ENCODE measurements at places on chromosomes 13 and 19. TPM values are rescaled to one million over a fixed set of nuclear protein-coding genes. Genes with fewer than 3 reads are reported as not detected.
A peak's percentile ranks its signal among the peaks of the same experiment; 100 is the strongest.

DNA sequence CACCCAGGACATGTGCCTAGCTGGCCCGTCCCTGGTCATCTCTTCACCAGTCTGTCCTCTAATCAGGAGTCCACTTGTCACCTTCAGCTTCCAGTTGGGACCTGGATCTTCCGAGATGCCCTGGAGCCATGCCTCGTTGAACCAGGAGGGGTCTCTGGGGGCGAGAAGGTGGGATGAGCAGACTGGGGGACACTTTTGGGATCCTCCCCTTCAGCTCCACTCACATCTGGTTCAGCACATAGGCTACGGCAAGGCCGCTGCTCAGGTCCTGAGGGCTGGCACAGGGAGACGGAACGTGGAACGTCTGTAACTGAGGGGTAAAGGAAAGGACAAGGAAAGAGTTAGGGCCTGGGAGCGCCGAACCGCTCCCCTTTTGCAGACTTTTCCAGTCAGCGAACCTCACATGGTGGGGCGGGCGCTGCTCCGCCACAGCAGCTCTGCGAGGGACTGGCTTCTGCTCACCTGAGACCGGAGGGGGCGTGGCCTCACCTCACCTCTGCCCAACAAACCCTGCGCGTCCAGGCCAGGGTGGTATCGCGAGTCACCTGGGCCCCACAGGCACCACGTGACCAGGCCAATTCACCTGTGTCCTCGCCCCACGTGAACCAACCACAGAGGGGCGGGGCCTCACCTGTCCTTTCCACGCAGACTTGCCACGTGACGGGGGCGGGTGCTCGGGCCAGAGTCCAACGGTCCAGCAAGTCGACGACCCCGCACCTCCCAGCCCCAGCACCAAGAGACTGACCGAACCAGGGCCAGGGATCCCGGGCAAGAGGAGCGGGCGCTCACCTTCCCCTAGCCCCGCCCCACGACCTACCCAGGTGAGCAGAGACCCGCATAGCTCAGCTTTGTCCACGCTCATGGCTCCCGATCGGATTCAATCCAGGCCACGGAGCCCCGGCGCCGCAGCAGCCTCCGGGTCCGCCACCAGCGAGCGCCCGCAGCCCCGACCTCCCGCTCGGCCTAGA, at the start of gene HOOK2:
Gene HOOK2, minus strand, starts transcription at position 965 of the 968 bp plus-strand sequence. Its CDS starts 103 bp downstream, at position 862.
- no peaks in the 10 kb centered on the region for H3K27me3 ChIP-seq
- DNase-seq, result no peak
- H3K4me3 ChIP-seq, result peak within 1 kb of the TSS; percentile 81
- peak within 1 kb of the TSS; percentile 90 for H3K27ac ChIP-seq

DNA sequence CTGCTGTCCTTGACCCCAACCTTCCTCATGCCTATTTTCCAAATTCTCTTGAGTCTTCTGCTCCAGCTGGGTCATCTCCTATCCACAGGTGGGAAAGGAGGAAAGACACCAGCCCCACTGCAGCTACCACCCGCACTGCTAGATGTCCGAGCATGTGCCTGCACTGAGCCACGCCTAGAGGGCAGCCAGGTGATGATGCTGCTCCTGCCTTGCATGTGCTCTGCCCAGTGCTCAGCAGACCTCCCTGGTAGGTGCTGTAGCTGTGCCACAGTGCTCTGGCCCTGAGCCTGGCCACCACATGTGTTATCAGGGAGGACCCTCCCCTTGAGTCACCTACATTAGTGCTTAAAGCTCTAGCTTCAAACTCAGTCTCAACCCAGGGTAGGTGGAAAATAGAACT, 6.9 kb upstream of the CYSLTR2 start:
- DNase-seq, result no peak
- no peak overlapping the region for H3K27ac ChIP-seq
- H3K27me3 ChIP-seq, result no peaks in the 10 kb centered on the region
- H3K4me3 ChIP-seq, result no peak overlapping the region

- no peak for DNase-seq
- H3K27ac ChIP-seq, result peak overlapping the region; percentile 80
- no peaks in the 10 kb centered on the region for H3K36me3 ChIP-seq
- H3K27me3 ChIP-seq, result no peaks in the 10 kb centered on the region
- no peak overlapping the region for H3K4me3 ChIP-seq
These were observed 111.7 kb downstream of the SHISA2 start for GRCh38 chr13:25939961-25940687.

DNA sequence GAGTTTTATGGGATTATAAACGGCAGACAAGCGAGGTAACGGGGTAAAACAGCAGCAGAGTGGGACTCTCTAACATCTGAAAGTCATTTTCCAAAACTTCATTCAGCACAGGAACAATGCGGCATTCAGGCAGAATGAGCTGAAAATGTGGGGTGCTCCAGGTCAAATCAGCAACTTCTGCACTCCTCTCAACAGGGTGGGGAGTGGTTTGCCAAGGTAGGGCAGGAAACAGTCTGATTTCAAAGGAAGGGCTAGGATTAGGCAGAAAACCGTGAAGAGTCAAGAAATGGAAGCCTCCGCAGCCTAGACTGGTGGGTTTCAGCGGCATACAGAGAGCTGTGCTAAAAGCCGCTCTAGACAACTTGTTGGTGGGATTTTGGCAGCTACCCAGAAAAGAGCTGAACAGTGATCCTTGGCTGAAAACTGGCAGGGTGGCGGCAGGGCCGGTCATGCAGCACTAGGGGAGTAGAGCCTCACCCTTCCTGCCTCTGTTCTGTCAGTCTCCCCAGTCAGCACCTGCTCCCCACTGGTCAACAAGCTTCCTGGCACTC, 154.2 kb upstream of the KLF12 start:
- no peaks in the 10 kb centered on the region for H3K36me3 ChIP-seq
- peak overlapping the region; percentile 85 for H3K4me3 ChIP-seq
- peak; percentile 28 for DNase-seq
- peaks cover 74% of the 10 kb centered on the region for H3K4me1 ChIP-seq
- H3K27ac ChIP-seq, result peak overlapping the region; percentile 99

- DNase-seq, result no peak
- no peaks in the 10 kb centered on the region for H3K27me3 ChIP-seq
- no peak overlapping the region for H3K4me3 ChIP-seq
- no peaks in the 10 kb centered on the region for H3K36me3 ChIP-seq
- H3K27ac ChIP-seq, result no peak overlapping the region
- H3K4me1 ChIP-seq, result no peaks in the 10 kb centered on the region
These were observed 375.5 kb downstream of the PCDH20 start for GRCh38 chr13:61040181-61040580.

- DNase-seq, result no peak
- peaks cover 4% of the 10 kb centered on the region for H3K36me3 ChIP-seq
- H3K4me1 ChIP-seq, result peaks cover 43% of the 10 kb centered on the region
- H3K27ac ChIP-seq, result no peak overlapping the region
These were observed 4.7 kb downstream of the SBNO2 start for GRCh38 chr19:1169411-1169791.

DNA sequence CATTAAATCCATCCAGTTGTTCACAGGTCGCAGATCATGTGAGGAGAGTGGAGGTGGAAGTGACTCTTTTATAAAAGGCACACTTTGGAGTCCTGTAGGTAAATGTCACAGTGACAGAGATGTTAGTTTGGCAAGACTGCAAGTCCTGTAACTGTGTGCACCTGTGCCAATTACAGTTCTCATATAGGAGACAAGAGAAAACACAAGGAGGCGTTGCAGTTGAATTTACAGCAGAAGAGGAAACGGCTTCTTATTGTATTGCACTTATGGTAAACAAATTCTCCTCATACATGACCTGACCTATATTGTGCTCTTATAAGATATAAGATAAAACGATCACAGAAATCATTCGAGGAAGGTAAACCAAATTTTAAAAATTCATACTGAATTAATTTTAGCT, 732.8 kb upstream of the SLC10A2 start:
- H3K27ac ChIP-seq, result no peak overlapping the region
- H3K4me3 ChIP-seq, result no peak overlapping the region
- no peak for DNase-seq
- H3K36me3 ChIP-seq, result no peaks in the 10 kb centered on the region
- no peaks in the 10 kb centered on the region for H3K27me3 ChIP-seq

DNA sequence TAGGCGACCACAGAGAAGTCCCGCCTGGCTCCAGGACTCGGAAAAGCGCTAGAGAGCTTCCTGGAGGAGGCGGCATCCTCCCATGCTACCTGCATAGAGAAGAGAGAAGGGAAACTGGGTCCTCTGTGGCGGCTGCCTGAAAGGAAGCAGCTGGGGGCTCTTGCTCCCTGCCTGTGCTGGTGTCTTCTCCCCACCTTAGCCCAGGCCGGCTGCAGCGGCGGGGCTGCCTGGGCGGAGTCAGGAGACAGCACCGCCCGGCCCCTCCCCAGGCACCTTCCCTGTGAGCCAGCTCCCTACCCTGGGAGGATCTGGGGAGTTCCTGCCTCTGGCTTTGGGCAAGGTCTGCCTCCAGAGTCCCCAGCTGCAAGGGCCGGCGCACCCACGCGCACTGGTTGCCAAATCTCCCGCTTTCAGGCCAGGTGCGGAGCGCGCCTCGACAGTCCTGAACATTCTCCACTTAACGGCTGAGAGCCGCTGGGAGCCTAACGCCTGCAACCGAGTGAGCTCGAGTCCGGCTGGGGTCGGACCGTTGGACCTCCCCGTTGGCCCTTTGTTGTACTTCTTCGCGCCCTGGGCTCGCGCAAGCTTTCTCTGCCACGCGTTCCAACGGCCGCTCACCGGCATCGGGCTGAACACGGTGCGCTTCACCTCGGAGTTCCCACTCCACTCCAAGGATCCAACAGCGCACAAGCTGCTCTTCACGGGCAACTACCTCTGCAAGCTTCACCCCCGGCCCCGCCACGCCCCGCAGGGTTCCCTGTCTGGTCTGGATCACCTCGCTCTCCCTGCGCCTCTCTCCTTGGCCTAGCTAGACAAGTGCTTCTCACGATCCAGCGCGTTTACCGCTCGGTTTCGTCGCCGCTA, 21.8 kb upstream of the ZNF30 start:
- H3K36me3 ChIP-seq, result peaks cover 18% of the 10 kb centered on the region
- H3K4me1 ChIP-seq, result peaks cover 13% of the 10 kb centered on the region
- peak overlapping the region; percentile 89 for H3K4me3 ChIP-seq
- no peak for DNase-seq
- peaks cover 45% of the 10 kb centered on the region for H3K27me3 ChIP-seq
- H3K27ac ChIP-seq, result no peak overlapping the region

GRCh38 chr19:6057651-6058517, 52.4 kb downstream of the RFX2 start:
- H3K36me3 ChIP-seq, result peaks cover 2% of the 10 kb centered on the region
- DNase-seq, result no peak
- no peaks in the 10 kb centered on the region for H3K27me3 ChIP-seq
- H3K4me3 ChIP-seq, result no peak overlapping the region
- H3K27ac ChIP-seq, result no peak overlapping the region
- peaks cover 44% of the 10 kb centered on the region for H3K4me1 ChIP-seq

DNA sequence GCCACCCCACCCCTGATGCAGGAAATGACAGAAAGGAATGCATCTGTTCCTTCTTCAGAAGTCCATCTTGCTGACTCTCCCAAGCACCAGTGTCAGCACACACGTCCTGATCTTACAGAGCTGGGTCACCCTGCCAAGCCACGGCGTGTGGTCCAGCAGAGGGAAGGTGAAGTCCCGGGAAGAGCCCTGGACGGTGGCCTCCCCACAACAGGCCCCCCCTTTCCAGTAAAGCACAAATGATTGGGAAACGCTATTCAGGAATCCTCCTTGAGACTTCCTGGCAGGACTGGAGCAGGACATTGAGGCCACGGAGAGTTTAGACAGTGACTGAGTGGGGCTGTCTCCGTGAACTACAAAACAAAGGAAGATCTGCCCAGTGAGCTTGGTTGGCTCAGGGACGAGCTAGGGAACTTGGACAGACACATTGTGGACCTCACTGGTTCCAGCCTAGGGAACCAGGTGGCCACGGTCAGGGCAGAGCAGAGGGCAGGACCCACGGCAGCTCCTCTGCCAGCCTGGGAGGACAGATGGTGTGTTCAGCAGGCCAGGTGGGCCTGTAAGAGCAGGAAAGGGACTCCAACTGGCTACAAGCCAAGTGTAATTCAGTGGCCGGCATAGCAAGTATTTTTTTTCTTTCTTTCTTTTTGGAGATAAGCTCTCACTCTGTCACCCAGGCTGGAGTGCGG, 41.7 kb downstream of the ELL start:
- no peak for DNase-seq
- peak overlapping the region; percentile 94 for H3K27ac ChIP-seq
- H3K4me1 ChIP-seq, result peaks cover 81% of the 10 kb centered on the region
- H3K36me3 ChIP-seq, result no peaks in the 10 kb centered on the region
- no peaks in the 10 kb centered on the region for H3K27me3 ChIP-seq

DNA sequence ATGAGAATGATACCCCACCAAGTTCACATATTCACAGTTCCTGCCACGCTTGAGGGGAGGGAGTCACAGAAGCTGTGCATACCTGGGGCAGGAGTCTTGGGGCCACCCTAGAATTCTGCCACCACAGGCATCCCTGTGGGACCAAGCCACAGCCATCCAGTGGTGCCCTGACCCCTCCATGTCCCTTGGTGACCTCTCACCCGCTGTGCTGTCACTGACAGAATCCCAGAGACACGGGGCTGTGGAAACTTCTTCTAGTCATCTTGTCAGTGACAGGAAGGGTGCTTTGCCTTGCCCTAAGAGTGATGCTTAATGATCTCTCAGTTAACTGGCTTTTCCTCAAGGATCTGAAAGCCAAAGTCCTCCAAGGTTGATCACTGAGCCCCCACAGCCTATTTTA, 58.4 kb upstream of the UQCRFS1 start:
- H3K4me1 ChIP-seq, result peaks cover 2% of the 10 kb centered on the region
- no peak overlapping the region for H3K27ac ChIP-seq
- no peak for DNase-seq
- peaks cover 3% of the 10 kb centered on the region for H3K36me3 ChIP-seq
- H3K27me3 ChIP-seq, result peaks cover 13% of the 10 kb centered on the region

GRCh38 chr13:98749501-98749900, 3.0 kb downstream of the SLC15A1 start:
- H3K36me3 ChIP-seq, result peaks cover 6% of the 10 kb centered on the region
- H3K27ac ChIP-seq, result no peak overlapping the region
- DNase-seq, result no peak
- H3K4me1 ChIP-seq, result peaks cover 12% of the 10 kb centered on the region
- peaks cover 34% of the 10 kb centered on the region for H3K27me3 ChIP-seq
- no peak overlapping the region for H3K4me3 ChIP-seq

GRCh38 chr13:42703740-42704139, 77.6 kb upstream of the FAM216B start:
- H3K4me3 ChIP-seq, result no peak overlapping the region
- DNase-seq, result no peak
- peaks cover 11% of the 10 kb centered on the region for H3K27me3 ChIP-seq
- H3K36me3 ChIP-seq, result no peaks in the 10 kb centered on the region
- H3K4me1 ChIP-seq, result no peaks in the 10 kb centered on the region
- no peak overlapping the region for H3K27ac ChIP-seq

DNA sequence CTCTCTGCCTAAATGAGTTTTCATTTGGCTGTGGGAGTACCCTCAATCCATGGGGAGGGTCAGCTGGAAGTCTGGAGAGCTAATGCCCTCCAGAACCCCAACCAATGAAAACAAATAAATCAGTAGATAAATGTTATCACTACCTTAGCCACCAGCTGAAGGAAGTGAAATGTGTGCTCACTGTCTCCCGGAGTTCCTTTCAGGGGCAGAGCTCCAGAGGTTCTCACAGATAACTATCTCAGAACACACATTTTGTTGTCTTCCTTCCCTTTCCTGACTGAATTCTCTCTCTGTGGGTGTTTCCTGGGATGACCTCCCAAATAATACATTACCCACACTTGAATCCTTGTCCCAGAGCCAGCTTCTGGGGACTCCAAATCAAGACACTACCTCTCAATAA, 779.6 kb downstream of the DIAPH3 start:
- H3K27me3 ChIP-seq, result peaks cover 12% of the 10 kb centered on the region
- no peaks in the 10 kb centered on the region for H3K36me3 ChIP-seq
- no peak for DNase-seq
- no peak overlapping the region for H3K27ac ChIP-seq
- H3K4me3 ChIP-seq, result no peak overlapping the region
- no peaks in the 10 kb centered on the region for H3K4me1 ChIP-seq

The SCEL gene
- total RNA-seq, result not detected

The ATP8A2 gene
- 3.8 TPM for total RNA-seq

The CEACAM1 gene
- 1.6 TPM for total RNA-seq

The ZNF836 gene
- 46.6 TPM for total RNA-seq

The PRRG2 gene
- total RNA-seq, result 1.9 TPM

The CALR gene
- total RNA-seq, result 448 TPM

Measured in naive thymus-derived CD8-positive, alpha-beta T cell (primary cell).